ENCODE measurements at places on chromosomes 3 and 15.
A peak's percentile ranks its signal among the peaks of the same experiment; 100 is the strongest.

GRCh38 chr3:120203016-120203415 is 82.0 kb downstream of the GPR156 start:
- DNase-seq = no peak

GRCh38 chr15:40623361-40623760 is 29.3 kb downstream of the KNL1 start:
- DNase-seq = no peak

- no peak for DNase-seq
Measured at GRCh38 chr15:40764629-40765103, 798 bp downstream of the GCHFR start.

GRCh38 chr15:74170875-74171578 is 2.5 kb upstream of the ISLR start:
- no peak for DNase-seq

DNA sequence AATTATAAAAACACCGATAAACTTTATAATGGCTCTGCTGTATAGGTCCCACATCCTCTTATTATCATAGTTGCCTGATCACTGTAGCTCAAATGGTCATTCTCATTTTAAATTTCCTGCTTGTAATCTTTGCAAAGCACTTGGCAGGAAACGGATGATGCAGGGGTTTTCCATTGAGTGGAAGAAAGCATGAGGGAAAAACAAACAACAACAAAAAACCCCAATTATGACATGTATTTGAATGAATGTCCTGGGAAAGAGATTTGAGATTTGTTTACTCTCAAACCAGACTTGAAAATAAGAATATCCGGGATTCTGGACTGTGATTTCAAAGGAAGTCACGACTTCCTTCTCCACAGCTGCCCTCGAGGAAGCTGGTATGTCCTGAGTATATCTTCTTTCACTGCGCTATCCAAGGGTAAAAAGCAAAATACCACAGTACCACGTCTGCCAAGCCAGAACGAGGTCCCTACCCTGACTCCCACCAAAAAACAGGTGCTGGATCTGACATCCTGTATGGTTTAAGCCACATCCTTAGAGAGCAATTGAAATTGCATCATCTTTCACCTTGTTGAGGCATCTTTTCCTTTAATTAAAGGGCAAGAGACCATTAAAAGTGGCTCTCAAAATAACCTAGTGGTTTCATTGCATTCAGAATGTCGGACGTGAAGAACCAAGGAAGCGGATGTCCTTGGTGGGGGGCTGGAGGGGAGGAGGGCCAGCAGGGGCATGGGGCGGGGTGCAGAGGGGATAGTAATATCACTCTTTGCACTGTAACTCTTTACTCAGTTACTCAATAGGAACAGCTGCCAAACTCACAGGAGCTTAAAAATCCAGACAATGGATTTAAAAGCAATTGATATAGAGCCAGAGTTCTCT is 13.5 kb upstream of the TIPIN start:
- peak; percentile 67 for DNase-seq

- DNase-seq = no peak
Measured at GRCh38 chr3:185924375-185924774, 13.4 kb downstream of the TRA2B start.

- DNase-seq = peak; percentile 12
Measured at GRCh38 chr3:187974871-187975271, 179.1 kb upstream of the LPP start.

GRCh38 chr15:63244976-63245645 is 32.3 kb upstream of the APH1B start:
- no peak for DNase-seq

DNA sequence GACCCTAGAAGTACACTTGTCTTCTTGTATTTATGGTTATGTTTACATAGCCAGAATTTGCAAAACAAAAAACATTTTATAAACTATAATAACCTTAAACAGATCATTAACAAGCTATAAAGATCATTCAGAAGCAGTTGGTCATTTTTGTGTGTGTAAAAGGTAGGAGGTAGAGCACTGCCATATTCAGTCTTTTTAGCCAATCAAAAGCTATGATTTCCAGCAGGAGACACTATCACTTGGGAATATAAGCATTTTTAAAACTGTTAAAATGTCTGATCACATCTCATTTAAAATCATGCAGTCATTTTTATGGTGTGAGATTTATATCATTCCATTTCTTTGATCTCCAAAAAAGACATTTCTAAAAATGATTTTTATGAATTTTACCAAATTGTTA is 42.6 kb upstream of the ATP2C1 start:
- DNase-seq = no peak

DNA sequence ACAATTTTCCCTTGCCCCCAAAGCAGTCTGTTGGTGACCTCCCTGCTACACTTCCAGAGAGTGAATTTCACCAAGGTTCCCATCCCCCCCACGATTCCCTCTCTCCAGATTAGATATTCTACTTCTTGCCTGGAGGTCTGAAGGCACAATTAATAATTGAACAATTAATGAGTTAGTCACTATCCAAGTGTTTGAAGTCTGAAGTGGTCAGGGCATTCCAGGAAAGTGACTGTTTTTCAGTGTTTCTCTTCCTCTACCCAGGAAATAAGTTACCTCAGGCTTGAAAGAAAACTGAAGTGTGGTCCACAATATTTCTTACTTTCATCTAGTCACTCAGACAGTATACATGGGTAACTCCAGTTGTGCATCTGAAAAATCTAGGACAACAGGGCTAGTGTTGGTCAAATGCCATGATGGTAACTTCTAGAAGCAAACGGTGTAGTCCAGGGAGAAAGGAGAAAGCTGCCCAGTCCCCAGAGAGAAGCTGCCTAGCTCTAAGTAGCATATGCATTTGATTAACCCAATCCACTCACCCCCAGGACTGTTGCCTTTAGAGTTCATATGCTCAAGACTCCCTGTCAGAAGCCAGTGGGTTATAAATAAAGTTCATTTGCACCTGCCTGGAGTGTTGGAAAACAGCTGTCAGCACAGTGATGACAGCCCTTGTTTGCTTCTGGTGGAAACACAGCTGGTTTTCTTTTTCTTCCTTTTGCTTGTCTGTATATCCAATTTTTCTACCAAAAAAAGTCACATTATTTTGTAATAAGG is 2.3 kb upstream of the TM4SF4 start:
- no peak for DNase-seq

DNA sequence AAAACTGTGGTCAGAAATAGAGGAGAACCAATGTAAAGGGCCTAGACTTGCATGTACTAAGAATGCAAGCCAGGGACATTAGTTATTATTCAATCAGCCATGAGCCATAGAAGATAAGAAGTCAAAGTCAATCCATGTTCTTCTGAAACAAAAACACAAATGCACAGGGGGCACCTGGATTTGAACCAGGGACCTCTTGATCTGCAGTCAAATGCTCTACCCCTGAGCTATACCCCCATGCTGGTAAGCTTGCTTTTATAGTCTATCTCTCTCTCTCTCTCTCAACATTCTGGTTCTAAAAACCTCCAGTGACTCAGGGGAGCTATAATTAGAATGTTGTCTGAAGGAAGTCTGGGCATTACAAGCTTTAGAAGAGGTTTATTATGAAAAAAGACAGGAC is 85.6 kb upstream of the ACP3 start:
- no peak for DNase-seq

DNA sequence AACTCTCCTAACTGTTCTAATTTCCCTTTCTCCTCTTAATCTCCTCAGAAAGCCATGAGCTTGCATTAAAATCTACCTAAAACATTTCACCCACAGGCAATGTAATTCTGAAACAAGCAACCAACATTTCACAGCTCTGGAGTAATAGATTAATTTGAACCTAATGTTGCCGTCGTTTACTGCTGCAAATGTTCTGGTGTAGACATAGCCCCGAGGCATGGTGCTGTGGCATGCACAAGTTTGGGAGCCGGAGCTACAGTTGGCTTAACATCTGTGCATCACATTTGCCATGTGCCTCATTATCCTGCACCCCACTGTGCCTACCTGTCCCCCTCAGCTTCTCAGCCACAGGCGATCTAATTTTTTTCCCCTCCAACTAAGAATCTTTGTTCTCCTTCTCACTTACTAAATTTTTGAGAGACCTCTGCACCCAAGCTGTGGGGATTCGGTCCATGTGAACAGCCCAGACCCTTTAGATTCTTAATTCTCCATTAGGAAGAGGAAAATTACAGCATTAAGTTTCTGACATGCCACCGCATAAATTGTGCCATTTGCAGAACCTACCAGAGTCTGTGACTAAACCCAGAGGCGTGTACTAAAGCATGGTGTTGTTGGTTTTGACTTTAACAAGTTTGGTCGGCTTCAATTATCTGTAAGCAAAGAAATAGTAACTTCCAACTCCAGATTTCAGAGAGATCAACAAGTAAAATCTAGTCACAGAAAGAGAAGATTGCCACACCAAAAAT is 419.2 kb downstream of the MECOM start:
- DNase-seq = no peak

- DNase-seq = peak; percentile 31
Measured at GRCh38 chr3:111831840-111832239, 27.2 kb upstream of the PHLDB2 start.
